ENCODE measurements at places on chromosomes 5 and 9.

DNA sequence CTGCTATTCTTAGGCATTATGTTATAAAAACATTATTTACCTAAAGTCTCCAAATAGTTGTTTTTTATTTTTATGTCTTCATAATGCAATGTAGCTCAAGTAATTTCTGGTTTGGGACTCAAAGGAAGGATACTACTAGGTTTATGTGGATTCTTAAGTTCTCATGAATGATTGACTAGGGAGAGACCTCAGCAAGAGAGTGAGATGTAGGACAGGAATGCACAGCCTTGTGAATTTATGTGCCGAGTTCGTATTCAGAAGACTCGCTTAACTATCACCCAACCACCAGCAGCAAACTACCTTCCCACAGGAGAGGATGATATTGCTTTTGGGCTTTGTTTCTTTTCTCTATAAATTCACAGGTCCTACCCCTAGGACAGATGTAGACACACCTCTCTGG, 282.9 kb downstream of the ARHGEF28 start:
- DNase-seq = no peak

- DNase-seq = no peak
These were observed 73.9 kb upstream of the RANBP6 start for GRCh38 chr9:6089300-6089699.

DNA sequence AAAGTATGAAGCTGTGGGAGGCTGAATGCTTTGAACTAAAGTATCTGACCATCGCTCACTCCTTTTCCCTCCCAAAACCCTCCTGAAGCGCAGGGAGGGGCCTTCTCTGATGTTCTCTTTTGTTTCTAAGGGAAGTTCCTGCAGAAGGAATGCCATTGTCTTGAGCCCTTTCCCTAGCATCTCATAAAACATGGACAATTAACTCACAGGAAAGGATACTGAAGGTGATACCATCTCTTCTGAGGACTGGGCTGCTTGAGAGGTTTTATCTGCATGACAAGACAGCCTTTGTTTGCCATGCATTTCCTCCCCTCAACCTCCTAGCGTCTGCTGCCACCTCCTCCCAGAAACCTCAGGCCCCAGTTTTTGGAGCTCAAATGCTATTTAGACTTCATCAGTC, 4.3 kb upstream of the RMND5B start:
- DNase-seq = no peak

- DNase-seq = no peak
These were observed 181.6 kb downstream of the EPB41L4A start for GRCh38 chr5:112237456-112237855.

GRCh38 chr5:157020511-157021222, 38.2 kb downstream of the HAVCR1 start:
- DNase-seq = no peak

GRCh38 chr9:92654481-92655301, 15.2 kb downstream of the IPPK start:
- DNase-seq = no peak

GRCh38 chr5:174837919-174838902, 113.8 kb downstream of the MSX2 start:
- DNase-seq = no peak

GRCh38 chr5:108266242-108266641, 115.7 kb downstream of the FBXL17 start:
- DNase-seq = no peak

DNA sequence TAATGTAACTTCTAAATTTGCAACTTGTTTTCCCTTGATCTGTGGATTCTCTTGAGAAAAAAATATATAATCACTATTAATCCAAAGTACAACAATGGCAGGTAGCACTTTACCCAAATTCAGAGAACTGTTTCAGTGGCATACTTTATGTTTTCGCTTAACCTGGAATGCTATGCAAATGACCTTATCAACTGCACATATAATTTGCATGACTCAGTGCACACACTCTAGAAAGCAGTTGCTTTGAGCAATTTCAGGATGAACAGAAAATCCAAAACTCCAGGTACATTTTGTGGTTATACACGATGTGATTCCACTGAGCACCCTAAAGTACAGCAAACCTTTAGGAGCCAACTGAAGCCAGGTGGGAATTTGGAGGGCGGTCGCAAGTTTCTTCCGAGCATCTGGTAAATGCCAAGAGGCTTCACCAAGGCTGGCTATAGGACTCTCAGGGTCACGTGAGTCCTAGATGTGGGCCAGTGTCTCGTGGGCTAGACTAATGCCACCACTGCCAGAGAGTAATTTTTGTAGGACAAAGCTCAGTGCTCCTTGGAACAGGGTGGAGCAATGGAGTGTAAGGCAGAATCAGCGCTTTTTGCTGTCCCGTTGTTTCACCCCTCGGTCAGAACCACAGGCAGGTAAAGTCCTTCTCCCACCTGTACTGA, 37.3 kb downstream of the DMGDH start:
- DNase-seq = no peak

Measured in activated CD8-positive, alpha-beta memory T cell treated with anti-CD3 and anti-CD28 coated beads for 1 hour (primary cell).